Activated naive CD4-positive, alpha-beta T cell (primary cell): ENCODE measurements at places on chromosomes 2 and 18.

DNA sequence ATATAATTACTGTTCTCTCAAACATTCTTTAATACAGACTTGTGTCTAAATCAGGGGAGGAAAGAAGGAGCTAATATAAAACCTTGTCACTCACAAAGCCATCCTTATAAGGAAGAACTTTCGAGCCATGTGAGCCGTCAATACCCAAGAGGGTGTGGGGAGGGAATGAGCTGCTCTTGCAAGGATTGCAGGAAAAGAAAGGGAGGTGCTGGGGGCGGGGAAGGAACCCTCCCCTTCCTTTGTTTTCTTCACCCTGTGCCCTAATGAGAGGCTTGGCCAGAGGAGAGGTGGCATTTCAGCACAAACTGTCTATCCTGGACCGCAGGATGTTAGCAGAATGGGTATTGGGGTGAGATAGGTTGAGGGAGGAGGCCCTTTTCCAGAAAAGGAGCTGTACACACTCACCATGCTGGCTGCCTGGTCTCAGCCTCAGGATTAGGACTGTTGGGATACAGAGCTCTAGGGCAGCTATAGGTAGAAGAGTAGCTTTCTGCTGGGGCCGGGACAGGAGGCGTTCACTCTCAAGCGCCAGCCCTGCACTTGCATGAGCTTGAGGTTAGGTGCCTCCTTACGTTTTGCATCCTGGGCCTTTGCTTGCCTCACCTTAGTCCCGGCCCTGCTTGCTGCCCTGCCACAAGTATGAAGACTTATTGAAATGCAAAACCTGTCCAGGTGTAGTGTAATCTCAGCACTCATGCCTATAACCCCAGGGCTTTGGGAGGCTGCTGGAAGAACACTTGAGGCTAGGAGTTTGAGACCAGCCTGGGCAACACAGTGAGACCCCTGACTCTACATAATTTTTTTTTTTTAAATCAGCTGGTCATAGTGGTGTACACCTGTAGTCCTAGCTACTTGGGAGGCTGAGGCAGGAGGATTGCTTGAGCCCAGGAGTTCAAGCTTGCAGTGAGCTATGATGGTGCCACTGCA lies 190.5 kb downstream of the LOXHD1 start:
- DNase-seq, result no peak

- DNase-seq, result no peak
Measured at GRCh38 chr2:73717251-73717606, 19.9 kb downstream of the TPRKB start.

- no peak for DNase-seq
Measured at GRCh38 chr2:219911541-219911940, 284.1 kb downstream of the SLC4A3 start.

DNA sequence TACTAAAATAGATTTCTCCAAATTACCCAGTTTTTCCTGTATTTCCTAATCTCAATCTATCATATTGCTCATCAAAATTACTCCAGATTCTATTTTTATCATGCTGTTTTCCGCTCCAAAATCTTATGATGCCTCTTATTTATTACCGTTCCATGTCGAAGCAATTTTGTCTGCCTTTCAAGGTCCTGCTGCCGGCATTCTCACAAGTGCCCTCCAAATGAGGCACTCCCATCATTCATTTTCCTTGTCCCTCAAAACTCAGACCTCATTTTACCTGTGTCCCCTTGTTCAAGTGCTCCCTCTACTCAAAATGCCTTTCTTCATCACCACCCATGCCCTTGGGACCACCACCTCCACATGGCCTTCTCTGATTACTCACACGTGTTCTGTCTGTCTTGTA lies 13.1 kb downstream of the NEB start:
- DNase-seq, result no peak

DNA sequence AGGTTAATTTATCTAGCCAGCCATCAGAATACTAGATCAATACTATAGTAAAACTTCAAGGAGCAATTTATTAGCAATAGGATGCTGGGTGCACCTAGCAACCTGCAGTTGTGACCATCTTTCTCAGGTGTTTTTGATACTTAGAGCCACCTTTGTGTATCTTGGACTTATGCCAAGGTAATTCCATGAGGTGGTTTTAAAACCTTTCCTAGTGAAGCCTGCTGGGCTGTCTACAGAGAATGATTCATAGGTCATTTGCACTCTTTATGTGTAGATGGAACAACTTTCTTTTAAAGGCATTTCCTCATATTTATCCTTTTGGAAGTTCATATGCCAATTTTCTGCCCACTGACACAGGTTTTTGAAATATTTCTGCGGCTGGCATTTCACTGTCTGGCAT lies 1030.1 kb upstream of the POU3F3 start:
- DNase-seq, result no peak
